ENCODE measurements at places on chromosomes 6 and 20. TPM values are rescaled to one million over a fixed set of nuclear protein-coding genes. Genes with fewer than 3 reads are reported as not detected.

The TMEM244 gene
- not detected for polyA plus RNA-seq

The CASP8AP2 gene
- 13.1 TPM for polyA plus RNA-seq

The OLIG3 gene
- not detected for polyA plus RNA-seq

The CST4 gene
- polyA plus RNA-seq, result not detected

The WFDC2 gene
- polyA plus RNA-seq, result 2.8 TPM

DNA sequence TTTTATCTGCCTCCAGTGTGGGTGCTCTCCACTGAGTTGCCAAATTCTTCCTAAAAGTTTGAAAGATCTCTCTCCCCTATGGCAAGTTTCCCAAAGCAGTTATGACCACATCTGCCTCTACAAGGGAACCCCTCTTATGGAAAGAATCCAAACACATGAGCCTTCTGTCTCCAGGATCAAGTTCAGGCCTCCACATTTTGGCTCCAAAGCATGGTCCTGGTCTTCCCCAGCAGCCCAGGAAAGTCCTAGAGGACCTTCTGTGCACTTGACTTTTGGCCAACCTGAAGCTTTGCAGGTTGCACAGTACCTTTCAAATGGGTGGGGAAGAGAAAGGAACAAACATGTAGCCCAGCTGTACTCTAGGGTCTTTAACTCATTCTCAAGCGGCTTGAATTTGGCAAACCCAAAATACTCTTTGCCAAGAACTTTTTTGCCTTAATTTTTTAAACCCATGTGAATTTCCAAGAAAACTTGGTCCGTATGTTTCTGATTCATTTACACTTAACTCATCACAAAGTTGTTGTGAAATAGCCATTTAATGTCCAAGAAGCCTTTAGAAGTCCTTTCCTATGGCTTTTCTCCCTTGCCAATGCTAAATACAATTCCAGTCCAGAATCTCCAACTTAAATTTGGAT is 240.1 kb upstream of the TBX18 start:
- H3K27ac ChIP-seq, result no peak overlapping the region
- H3K27me3 ChIP-seq, result no peaks in the 10 kb centered on the region
- H3K4me1 ChIP-seq, result no peaks in the 10 kb centered on the region

DNA sequence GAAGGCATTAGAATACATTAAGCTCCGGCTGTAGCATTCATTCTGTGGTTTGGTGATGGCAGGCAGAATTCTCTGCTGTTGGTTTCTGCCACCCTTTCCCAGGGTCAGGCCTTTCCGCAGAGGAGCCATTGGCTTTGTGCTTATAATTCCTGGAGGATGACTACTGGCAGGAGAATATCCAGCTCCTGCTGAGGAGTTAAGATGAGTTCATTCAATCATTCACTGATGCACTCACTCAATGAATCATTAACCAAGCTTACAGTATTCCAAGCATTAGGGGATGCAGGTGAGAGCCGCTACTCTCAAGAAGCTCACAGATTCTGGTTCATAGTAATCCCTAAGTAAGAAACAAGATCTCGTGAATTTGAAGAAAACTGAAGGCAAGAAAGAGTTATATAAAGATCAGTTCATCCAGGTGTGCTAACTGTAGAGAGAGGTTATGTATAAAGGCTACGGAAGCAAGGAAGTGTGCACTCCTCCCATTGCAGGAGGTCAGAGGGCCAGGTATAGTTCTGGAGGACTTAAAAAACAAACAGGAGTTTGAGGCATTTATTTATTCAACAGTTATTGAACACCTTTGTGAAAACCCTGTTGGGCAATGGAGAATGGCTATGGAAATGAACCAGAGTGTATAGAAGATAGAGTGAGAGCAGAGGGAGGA is 75.5 kb downstream of the HMGN3 start:
- no peak overlapping the region for H3K4me3 ChIP-seq
- H3K36me3 ChIP-seq, result no peaks in the 10 kb centered on the region
- no peaks in the 10 kb centered on the region for H3K4me1 ChIP-seq
- H3K27me3 ChIP-seq, result no peaks in the 10 kb centered on the region

- peaks cover 53% of the 10 kb centered on the region for H3K4me1 ChIP-seq
- H3K27ac ChIP-seq, result peak overlapping the region; percentile 90
- peak; percentile 91 for DNase-seq
- no peaks in the 10 kb centered on the region for H3K36me3 ChIP-seq
Observed at GRCh38 chr6:6703699-6704098, 115.2 kb downstream of the LY86 start.

All from large intestine (tissue), 12 donors.